ENCODE measurements at places on chromosomes 11 and 22.

DNA sequence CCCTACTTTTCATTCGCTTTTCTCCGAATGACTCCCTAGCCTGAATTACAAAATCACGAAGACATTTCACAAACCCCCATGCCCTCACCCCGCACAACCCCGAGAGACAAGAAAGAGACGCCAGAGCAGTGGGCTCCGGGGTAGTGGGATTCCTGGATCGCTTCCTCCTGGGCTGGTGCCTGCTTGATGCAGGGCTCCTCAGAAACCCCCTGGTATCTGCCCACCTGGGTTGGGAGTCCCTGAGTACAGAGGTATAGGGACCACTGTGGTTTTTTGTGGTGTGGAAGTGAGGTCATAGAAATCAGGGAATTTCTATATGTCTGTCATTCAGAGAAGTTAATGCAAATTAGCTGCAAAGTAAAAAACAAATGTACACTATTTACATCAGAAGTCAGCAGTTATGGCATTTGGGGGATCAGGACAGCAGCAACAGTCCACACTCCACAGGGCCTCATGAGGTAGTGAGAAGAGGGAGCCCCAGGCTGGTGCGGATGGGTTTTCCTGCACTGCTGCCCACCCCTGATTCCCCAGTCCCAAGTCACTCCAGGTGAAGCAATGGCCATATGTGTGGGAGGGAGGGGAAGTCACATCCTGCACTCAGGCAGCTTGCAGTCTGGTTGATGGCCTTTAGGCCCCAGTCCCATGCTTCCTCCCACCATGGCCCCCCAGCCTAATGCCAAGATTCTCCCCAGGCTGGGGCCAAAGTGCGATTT, 39.6 kb downstream of the BUD13 start:
- DNase-seq = no peak
- no peaks in the 10 kb centered on the region for H3K36me3 ChIP-seq
- peaks cover 20% of the 10 kb centered on the region for H3K4me1 ChIP-seq
- no peaks in the 10 kb centered on the region for H3K27me3 ChIP-seq
- no peak overlapping the region for H3K27ac ChIP-seq
- no peak overlapping the region for H3K4me3 ChIP-seq

DNA sequence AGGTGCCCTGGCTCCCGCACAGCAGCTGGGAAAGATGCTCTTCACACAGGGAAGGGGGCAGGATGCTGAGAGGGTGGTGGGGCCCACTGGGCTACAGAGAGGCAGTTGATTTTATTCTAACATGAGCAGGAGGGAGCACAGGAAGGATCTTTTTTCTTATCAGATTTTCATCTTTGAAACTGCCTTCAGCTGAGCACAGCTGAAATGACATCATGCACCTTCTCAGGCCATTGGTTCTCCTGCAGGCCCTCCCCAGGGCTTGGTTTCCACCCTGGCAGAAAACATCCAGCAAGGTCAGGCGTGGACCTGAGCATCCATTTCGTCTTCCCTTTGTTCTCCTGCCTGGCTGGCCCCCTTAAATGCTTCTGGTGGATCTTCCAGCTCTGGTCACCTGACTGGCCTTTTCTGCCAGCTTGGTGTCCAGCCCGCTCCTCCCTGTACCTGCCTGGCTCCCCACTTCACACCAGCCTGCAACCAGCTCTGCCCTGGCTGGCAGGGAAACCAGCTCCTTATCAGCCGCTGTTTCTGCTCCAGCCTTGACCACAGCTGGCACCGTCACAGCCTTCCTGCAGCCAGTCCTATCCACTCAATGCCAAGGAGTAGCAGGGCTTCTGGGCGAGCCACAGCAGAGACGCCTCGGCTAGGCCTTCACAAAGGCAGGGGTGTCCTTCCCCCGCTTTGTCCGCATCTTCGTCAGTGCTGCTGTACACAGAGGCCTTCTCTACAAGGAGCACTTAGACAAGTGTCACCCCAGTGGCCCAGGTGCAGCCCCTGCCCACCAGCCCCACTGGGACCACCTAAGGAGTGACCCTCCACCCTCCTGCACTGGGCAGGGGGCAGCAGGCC, 36.5 kb downstream of the TOM1 start:
- no peaks in the 10 kb centered on the region for H3K27me3 ChIP-seq
- no peak for DNase-seq
- H3K4me3 ChIP-seq = no peak overlapping the region
- H3K4me1 ChIP-seq = peaks cover 58% of the 10 kb centered on the region

- H3K36me3 ChIP-seq = no peaks in the 10 kb centered on the region
- H3K27me3 ChIP-seq = no peaks in the 10 kb centered on the region
- no peak overlapping the region for H3K27ac ChIP-seq
- DNase-seq = no peak
- no peak overlapping the region for H3K4me3 ChIP-seq
Observed at GRCh38 chr11:42802201-42802899, 509.4 kb upstream of the API5 start.

GRCh38 chr11:131518305-131518838, 148.0 kb downstream of the NTM start:
- DNase-seq = no peak
- no peaks in the 10 kb centered on the region for H3K27me3 ChIP-seq
- no peak overlapping the region for H3K4me3 ChIP-seq
- no peaks in the 10 kb centered on the region for H3K4me1 ChIP-seq
- no peaks in the 10 kb centered on the region for H3K36me3 ChIP-seq

GRCh38 chr22:39179841-39180335, 27.4 kb upstream of the CBX7 start:
- peaks cover under 1% of the 10 kb centered on the region for H3K4me1 ChIP-seq
- no peak for DNase-seq
- no peak overlapping the region for H3K27ac ChIP-seq
- H3K4me3 ChIP-seq = no peak overlapping the region
- H3K36me3 ChIP-seq = no peaks in the 10 kb centered on the region

GRCh38 chr11:12430954-12431595, 53.7 kb downstream of the PARVA start:
- H3K4me3 ChIP-seq = no peak overlapping the region
- H3K27ac ChIP-seq = no peak overlapping the region
- no peak for DNase-seq
- H3K36me3 ChIP-seq = no peaks in the 10 kb centered on the region

DNA sequence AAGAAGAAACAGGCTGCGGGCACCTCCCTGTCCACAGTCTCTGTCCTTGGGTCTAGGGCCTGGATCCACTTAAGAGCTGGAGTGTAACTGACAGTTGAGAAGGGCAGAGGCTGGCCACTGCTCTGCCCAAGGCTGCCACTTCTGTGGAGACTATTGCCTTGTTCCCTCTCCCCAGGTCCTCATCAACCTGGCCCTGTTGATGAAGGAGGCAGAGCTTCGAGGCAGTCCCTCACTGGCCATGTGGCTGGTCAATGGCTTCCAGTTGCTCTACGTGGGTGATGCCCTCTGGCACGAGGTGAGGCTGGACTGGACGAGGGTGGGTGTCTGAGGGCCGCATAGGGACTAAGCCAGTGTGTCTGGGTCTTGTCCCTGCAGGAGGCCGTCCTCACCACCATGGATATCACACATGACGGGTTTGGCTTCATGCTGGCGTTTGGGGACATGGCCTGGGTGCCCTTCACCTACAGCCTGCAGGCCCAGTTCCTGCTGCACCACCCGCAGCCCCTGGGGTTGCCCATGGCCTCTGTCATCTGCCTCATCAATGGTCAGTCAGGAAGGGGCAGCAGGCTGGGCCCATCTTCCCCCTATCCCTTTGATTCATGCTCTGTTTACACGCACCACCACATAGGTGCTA, 2.8 kb downstream of the ZNHIT2 start:
- H3K27me3 ChIP-seq = peaks cover 3% of the 10 kb centered on the region
- H3K36me3 ChIP-seq = peaks cover 20% of the 10 kb centered on the region
- no peak overlapping the region for H3K27ac ChIP-seq
- no peak overlapping the region for H3K4me3 ChIP-seq
- peaks cover 60% of the 10 kb centered on the region for H3K4me1 ChIP-seq
- no peak for DNase-seq

- no peak overlapping the region for H3K27ac ChIP-seq
- H3K4me3 ChIP-seq = no peak overlapping the region
Observed at GRCh38 chr11:59698506-59698905, 15.1 kb downstream of the OR10V1 start.

GRCh38 chr11:119531056-119531455, 108.1 kb upstream of the THY1 start:
- no peak overlapping the region for H3K27ac ChIP-seq
- DNase-seq = no peak
- H3K27me3 ChIP-seq = peaks cover 2% of the 10 kb centered on the region
- no peaks in the 10 kb centered on the region for H3K36me3 ChIP-seq
- no peaks in the 10 kb centered on the region for H3K4me1 ChIP-seq
- H3K4me3 ChIP-seq = no peak overlapping the region

GRCh38 chr22:44045145-44045544, 21.0 kb downstream of the PARVB start:
- no peak for DNase-seq
- H3K4me1 ChIP-seq = peaks cover 16% of the 10 kb centered on the region
- H3K4me3 ChIP-seq = no peak overlapping the region
- H3K27ac ChIP-seq = no peak overlapping the region

- no peaks in the 10 kb centered on the region for H3K36me3 ChIP-seq
- H3K27ac ChIP-seq = no peak overlapping the region
Observed at GRCh38 chr11:76208438-76209374, 2.4 kb upstream of the WNT11 start.

GRCh38 chr11:69640260-69640994, 529 bp upstream of the CCND1 start:
- peak overlapping the region; percentile 43 for H3K27ac ChIP-seq
- H3K4me1 ChIP-seq = no peaks in the 10 kb centered on the region
- no peak for DNase-seq

- H3K4me1 ChIP-seq = no peaks in the 10 kb centered on the region
- H3K36me3 ChIP-seq = no peaks in the 10 kb centered on the region
- H3K27me3 ChIP-seq = no peaks in the 10 kb centered on the region
- no peak overlapping the region for H3K4me3 ChIP-seq
- no peak for DNase-seq
Observed at GRCh38 chr11:110513259-110513801, 83.6 kb downstream of the FDX1 start.

DNA sequence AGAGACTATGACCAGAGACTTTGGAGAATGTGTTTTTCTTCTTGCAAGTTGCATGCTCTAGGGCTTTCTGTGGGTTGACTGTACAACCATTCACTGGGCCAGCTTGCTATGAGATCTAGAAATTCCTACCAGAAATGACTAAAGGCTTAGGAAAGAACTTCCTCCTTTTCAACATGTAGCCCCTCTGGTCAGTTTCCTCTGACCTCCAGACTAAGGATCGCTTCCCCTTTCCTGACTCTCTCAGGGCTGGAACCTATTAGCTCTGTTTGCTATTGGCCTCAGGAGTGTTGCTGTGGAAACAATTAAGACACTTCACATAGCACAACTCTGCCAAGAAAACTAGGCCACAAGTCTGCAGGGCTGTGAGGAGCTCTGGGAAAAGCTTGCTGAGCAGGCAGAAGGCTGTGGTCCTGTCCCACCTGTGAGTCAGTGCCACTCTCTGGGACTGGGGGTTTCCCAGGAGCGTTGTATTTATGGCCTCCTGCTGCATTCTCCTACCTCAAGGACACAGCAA, 10.7 kb downstream of the CRY2 start:
- H3K4me3 ChIP-seq = no peak overlapping the region
- DNase-seq = no peak
- peaks cover 19% of the 10 kb centered on the region for H3K4me1 ChIP-seq
- H3K27ac ChIP-seq = no peak overlapping the region
- H3K27me3 ChIP-seq = no peaks in the 10 kb centered on the region

DNA sequence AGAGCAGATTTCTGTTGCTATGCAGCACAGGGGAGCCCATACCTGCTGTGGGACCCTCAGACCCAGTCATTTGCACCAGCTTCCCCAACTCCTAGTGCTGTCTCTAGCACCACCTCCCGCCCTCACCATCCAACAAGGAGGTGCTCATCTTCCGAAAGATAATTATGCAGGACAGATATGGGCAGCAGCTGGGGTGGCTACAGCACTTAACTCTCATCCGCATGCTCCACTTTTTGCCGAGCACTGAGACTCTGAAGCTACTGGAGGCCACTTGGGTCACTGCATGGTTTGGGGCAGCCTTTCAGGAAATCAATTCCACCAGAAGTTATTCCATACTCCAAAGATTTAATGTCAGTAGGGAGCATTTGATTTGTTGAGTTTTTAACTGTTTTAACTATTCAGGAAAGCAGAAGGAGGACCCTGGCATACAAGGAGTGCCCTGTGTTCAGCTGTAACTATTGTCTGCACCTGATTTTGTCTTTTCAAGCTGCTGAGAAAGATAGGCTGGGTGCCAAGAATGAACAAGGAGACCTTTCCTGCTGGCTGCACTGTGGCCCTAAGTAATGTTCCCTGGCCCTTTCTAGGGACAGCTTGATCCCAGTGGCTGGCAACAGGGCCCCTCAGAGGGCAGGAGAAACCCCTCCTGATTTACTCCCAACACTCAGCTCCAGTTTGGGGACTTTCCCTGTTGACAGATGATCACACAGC, 67.3 kb upstream of the CSNK2A3 start:
- DNase-seq = no peak
- H3K36me3 ChIP-seq = no peaks in the 10 kb centered on the region
- H3K4me3 ChIP-seq = no peak overlapping the region
- H3K4me1 ChIP-seq = no peaks in the 10 kb centered on the region
- no peak overlapping the region for H3K27ac ChIP-seq
- H3K27me3 ChIP-seq = no peaks in the 10 kb centered on the region

DNA sequence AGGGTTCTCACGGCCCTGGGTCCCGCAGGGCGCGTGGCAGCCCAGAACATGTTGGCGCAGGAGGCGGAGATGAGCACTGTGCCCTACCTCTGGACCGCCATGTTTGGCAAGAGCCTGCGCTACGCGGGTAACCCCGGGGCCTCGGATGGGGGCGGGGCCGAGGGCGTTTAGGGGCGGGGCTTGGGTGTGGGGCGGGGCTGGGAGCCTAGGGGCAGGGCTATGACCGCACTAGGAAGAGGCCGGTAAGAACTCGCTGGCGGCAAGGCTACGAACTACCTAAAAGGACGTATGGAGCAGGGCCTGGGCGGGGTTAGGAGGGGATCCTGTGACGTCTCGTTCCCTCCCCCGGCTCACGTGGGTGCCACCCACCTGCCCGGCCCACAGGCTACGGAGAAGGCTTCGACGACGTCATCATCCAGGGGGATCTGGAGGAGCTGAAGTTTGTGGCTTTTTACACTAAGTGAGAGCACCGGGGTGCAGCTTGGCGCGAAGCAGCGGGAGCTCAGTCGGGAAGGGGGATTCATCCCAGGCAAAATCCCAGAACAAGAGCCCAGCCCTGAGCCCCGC, 2.8 kb upstream of the LZTR1 start:
- no peak overlapping the region for H3K27ac ChIP-seq
- peak; percentile 57 for DNase-seq
- H3K27me3 ChIP-seq = no peaks in the 10 kb centered on the region
- H3K4me3 ChIP-seq = no peak overlapping the region
- H3K4me1 ChIP-seq = peaks cover 14% of the 10 kb centered on the region

GRCh38 chr11:71304045-71304444, 51.7 kb upstream of the SHANK2 start:
- no peak overlapping the region for H3K27ac ChIP-seq
- H3K4me3 ChIP-seq = no peak overlapping the region
- no peaks in the 10 kb centered on the region for H3K4me1 ChIP-seq
- no peaks in the 10 kb centered on the region for H3K36me3 ChIP-seq

GRCh38 chr11:117678658-117679406, 118.2 kb downstream of the DSCAML1 start:
- DNase-seq = no peak
- no peak overlapping the region for H3K4me3 ChIP-seq
- no peaks in the 10 kb centered on the region for H3K4me1 ChIP-seq
- peaks cover 2% of the 10 kb centered on the region for H3K27me3 ChIP-seq
- H3K36me3 ChIP-seq = no peaks in the 10 kb centered on the region
